ENCODE measurements at places on chromosomes 7 and 10.

DNA sequence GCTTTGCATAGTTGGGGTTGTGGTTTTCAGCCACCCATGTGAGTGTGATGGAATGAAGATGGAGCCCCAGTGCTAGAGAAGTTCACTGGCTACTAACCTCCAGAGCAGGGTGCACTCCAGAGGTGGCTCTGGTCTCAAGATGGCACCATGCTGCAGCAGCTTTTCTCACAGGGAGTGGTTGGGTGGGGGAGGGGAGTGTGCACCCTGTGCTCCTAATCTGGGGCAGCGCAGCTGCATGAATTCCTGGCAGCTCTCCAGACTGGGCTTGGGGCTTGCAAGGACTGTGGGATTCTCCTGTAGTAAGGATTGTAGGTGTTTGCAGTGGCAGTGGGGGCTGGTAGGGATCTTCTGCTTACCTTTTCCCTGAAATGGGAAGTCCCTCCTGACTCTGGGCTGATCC lies 23.7 kb downstream of the PHTF2 start:
- DNase-seq: no peak

- no peak for DNase-seq
These were observed 6.0 kb downstream of the RBP3 start for GRCh38 chr10:47354165-47354564.

DNA sequence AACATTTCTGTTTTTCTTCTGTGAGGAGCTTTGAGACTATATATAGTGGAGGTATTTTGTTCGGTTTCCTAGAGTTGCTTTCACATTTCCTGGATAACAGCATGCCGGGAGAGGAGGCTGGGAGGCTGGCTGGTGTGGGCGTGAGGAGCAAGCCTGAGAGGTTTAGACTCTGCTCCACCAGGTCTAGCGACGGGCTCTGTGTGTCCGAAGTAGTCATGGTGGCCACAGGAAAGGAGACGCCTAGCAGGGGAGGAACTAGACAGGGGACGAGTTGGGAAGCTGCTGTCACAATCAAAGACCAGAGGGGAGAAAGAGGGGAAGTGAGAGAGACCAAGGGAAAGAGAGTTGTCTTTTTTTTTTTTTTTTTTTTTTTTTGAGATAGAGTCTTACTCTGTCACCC lies 19.6 kb downstream of the PTPRE start:
- DNase-seq: no peak

DNA sequence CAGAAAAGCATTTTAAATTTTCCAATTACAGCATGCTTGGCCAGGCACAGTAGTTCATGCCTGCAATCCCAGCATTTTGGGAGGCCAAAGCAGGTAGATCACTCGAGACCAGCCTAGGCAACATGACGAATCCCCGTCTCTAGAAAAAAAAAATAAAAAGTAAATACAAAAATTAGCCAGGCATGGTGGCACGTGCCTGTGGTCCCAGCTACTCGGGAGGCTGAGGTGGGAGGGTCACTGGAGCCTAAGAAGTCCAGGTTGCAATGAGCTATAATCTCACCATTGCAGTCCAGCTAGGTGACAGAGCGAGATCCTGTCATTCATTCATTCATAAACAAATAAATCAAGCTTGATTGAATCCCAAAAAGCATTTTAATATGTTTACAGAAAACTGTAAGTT lies 234.9 kb downstream of the PARD3 start:
- no peak for DNase-seq

- DNase-seq: no peak
These were observed 229.6 kb downstream of the CREB5 start for GRCh38 chr7:28641752-28642545.

GRCh38 chr7:104805449-104806317 lies 208.3 kb upstream of the KMT2E start:
- DNase-seq: no peak

Data from activated naive CD8-positive, alpha-beta T cell treated with anti-CD3 and anti-CD28 coated beads, Interleukin-2, amount 10 ng/mL, durations not matched to agents 7 days and 5 days (primary cell).